ENCODE measurements at places on chromosomes 4 and X. TPM values are rescaled to one million over a fixed set of nuclear protein-coding genes. Genes with fewer than 3 reads are reported as not detected.

DNA sequence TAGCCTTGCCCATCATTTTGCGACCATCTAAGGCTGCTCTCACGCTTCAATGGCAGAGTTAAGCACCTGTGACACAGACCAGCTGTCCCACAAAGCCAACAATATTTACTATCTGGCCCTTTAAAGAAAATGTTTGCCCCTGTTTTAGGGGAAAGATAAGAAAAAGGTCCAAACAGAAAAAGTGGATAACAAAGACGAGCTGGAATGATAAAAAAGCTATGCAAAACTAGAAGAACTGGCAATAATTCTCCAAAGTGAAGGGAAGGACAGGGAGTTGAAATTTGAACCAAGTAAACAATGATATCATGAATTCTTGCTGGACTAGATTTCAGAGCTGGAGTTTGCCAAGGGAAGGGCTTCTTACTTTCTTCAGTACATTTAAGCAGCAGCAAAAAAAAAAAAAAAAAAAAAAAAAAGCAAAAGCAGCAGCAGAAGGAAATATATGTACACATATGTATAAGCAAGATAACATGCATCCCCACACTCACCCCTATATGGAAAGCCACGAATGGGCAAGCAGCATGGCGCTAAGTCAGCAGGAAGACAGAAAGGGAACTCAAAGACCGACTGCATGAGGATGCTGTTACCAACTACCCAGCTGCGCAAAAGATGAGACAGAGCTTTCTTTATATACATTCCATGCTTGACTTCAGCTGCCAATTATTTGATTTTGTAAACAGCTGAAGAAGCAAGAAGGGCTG is 12.5 kb downstream of the TRAPPC2 start:
- H3K27me3 ChIP-seq: no peaks in the 10 kb centered on the region
- no peak overlapping the region for H3K27ac ChIP-seq
- peaks cover 28% of the 10 kb centered on the region for H3K36me3 ChIP-seq
- peaks cover 5% of the 10 kb centered on the region for H3K4me1 ChIP-seq

ZCCHC18 gene
- 0.03 TPM for polyA plus RNA-seq

GRCh38 chr4:94516999-94517398 is 65.3 kb downstream of the PDLIM5 start:
- H3K4me1 ChIP-seq: peaks cover 28% of the 10 kb centered on the region
- H3K4me3 ChIP-seq: no peak overlapping the region
- DNase-seq: no peak
- no peaks in the 10 kb centered on the region for H3K27me3 ChIP-seq

DCAF8L2 gene
- polyA plus RNA-seq: not detected

F9 gene
- not detected for polyA plus RNA-seq

DNA sequence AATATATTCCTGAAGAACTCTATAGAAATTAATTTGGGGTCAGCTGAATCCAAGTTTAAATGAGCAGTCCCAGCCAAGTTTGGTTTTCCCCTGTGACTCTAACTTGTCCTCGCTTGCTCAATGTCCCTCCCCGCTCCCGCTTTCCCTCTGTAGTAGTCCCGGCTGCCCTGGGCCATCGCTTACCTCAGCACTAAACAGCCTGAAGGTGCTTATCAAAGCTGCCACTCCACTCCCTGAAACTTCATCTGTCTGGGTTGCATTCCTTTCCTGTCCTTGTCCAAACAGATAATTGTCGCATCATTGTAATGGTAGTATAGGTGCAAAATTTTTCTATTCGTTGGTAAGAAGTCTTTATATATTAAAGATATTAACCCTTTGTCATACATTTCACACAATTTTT is 12.8 kb downstream of the SLC25A43 start:
- no peak overlapping the region for H3K4me3 ChIP-seq
- H3K36me3 ChIP-seq: peaks cover 19% of the 10 kb centered on the region
- no peak overlapping the region for H3K27ac ChIP-seq
- H3K27me3 ChIP-seq: no peaks in the 10 kb centered on the region
- no peak for DNase-seq

DNA sequence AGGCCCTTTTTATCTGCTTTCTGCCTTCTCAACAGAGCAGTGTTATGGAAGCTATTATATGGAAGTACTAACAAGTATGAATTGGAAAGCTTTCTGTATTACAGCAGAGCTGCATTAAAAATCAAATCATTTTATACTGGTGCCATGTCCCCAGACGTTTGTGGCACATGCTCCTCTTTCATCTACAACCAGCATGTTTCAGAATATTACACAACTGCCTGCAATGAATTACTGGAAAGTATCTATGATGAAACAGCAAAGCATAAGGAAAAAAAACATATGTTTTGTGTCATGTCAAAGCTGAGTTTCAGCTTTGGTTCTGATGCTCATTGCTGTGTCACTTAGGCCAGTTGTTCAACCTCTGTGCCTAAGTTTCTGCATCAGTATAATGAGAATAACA is 576.8 kb downstream of the GBA3 start:
- no peaks in the 10 kb centered on the region for H3K27me3 ChIP-seq
- no peak overlapping the region for H3K4me3 ChIP-seq
- H3K27ac ChIP-seq: no peak overlapping the region
- DNase-seq: no peak

GRCh38 chr4:66273110-66273509 is 602.8 kb upstream of the EPHA5 start:
- H3K36me3 ChIP-seq: no peaks in the 10 kb centered on the region
- H3K4me3 ChIP-seq: no peak overlapping the region
- no peak overlapping the region for H3K27ac ChIP-seq
- H3K27me3 ChIP-seq: no peaks in the 10 kb centered on the region
- DNase-seq: no peak

DNA sequence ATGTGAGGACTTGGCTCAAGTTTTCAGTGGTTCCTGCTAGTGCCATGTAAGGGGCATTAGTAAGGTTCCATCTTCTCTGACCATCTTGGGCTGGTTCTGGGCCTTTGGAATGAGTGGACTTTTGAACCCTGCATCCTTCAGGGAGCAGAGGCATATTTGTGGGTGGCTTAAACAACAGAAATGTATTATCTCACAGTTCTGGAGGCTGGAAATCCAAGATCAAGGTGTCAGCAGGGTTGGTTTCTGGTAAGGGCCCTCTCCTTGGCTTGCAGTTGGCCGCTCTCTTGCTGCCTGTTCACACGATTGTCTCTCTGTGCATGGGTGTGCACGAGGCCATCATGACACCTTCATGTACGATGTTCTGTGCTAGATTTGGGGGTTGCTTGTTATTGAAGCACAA is 21.3 kb downstream of the CCKAR start:
- H3K27ac ChIP-seq: no peak overlapping the region
- H3K36me3 ChIP-seq: no peaks in the 10 kb centered on the region
- H3K4me3 ChIP-seq: no peak overlapping the region
- H3K27me3 ChIP-seq: no peaks in the 10 kb centered on the region
- no peaks in the 10 kb centered on the region for H3K4me1 ChIP-seq

GRCh38 chr4:3671571-3672464 is 94.4 kb upstream of the ADRA2C start:
- no peaks in the 10 kb centered on the region for H3K4me1 ChIP-seq
- H3K27me3 ChIP-seq: no peaks in the 10 kb centered on the region
- no peaks in the 10 kb centered on the region for H3K36me3 ChIP-seq
- no peak for DNase-seq
- no peak overlapping the region for H3K27ac ChIP-seq
- no peak overlapping the region for H3K4me3 ChIP-seq

Data from CD14-positive monocyte (primary cell).